Endothelial cell of umbilical vein (primary cell): ENCODE measurements at places on chromosomes 4 and X. TPM values are rescaled to one million over a fixed set of nuclear protein-coding genes. Genes with fewer than 3 reads are reported as not detected.

The CENPVL1 gene
- not detected in 2 replicates for total RNA-seq

The TSC22D3 gene
- 21.1 and 29.1 TPM in 2 replicates for total RNA-seq

The NHS gene
- 0.46 and 1.1 TPM in 2 replicates for total RNA-seq

The AVPR2 gene
- not detected in 2 replicates for total RNA-seq

The ABLIM2 gene
- 0.30 and 0.66 TPM in 2 replicates for total RNA-seq

The DDX3X gene
- 300 and 304 TPM in 2 replicates for total RNA-seq

The BEX4 gene
- 28.0 and 30.3 TPM in 2 replicates for total RNA-seq

The CT45A2 gene
- not detected in 2 replicates for total RNA-seq

The ADGRL3 gene
- total RNA-seq: 0.05 TPM in 1 of 2 replicates, not detected in the other

The TAB3 gene
- 11.7 and 12.0 TPM in 2 replicates for total RNA-seq

The HMX1 gene
- not detected in 2 replicates for total RNA-seq

The MTNR1A gene
- total RNA-seq: not detected in 2 replicates

The FMR1 gene
- 33.3 and 36.4 TPM in 2 replicates for total RNA-seq

The OPN1MW2 gene
- not detected in 2 replicates for total RNA-seq

The XAGE1A gene
- total RNA-seq: not detected in 2 replicates

The ODAM gene
- total RNA-seq: not detected in 2 replicates

The PLP1 gene
- total RNA-seq: not detected in 2 replicates

The HS6ST2 gene
- 0.49 and 0.55 TPM in 2 replicates for total RNA-seq

The TRAPPC11 gene
- 29.7 and 32.1 TPM in 2 replicates for total RNA-seq

The INTU gene
- total RNA-seq: 4.3 and 5.4 TPM in 2 replicates

The CLTRN gene
- total RNA-seq: not detected in 2 replicates

The MYOZ2 gene
- total RNA-seq: 0.13 and 0.60 TPM in 2 replicates

The GLUD2 gene
- total RNA-seq: 0.33 and 0.53 TPM in 2 replicates

The ZNF630 gene
- total RNA-seq: 1.5 and 1.6 TPM in 2 replicates

The STK32B gene
- total RNA-seq: 7.8 and 12.4 TPM in 2 replicates

The SLC6A14 gene
- not detected in 2 replicates for total RNA-seq

The YY2 gene
- total RNA-seq: 2.4 and 3.0 TPM in 2 replicates

The CCNB3 gene
- 0.32 and 0.77 TPM in 2 replicates for total RNA-seq

The DNAAF6 gene
- not detected in 2 replicates for total RNA-seq
